GF-D8 (cell line): ENCODE measurements at places on chromosomes 16 and 17.

DNA sequence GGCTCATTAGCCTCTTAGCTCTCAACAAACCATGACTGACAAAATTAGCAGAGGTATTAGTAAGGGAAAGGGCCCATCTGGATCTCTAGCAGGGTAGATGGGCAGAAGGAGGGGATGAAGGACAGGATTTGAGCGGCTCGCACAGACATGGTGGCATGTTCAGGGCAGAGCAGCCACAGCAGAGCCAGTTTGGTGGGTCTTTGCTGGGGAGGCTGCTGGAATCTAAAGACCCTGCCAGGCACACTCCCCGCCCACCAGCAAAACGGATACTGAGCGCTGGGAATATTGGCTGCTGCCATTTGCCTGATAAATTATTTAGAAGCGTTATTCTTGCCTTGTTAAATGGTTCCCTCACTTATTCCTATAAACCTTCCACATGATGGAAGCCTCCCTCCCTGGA, 20.7 kb upstream of the NAT9 start:
- no peak for DNase-seq

GRCh38 chr17:31492880-31493655, 101.6 kb downstream of the RAB11FIP4 start:
- DNase-seq = peak; percentile 28

- DNase-seq = no peak
Observed at GRCh38 chr17:50893183-50893993, 27.2 kb upstream of the TOB1 start.

GRCh38 chr16:47578573-47578972, 117.4 kb downstream of the PHKB start:
- no peak for DNase-seq

GRCh38 chr17:53543472-53543871, 279.3 kb upstream of the KIF2B start:
- DNase-seq = no peak

GRCh38 chr16:16141784-16142396, 81.4 kb downstream of the ABCC6 start:
- DNase-seq = no peak

DNA sequence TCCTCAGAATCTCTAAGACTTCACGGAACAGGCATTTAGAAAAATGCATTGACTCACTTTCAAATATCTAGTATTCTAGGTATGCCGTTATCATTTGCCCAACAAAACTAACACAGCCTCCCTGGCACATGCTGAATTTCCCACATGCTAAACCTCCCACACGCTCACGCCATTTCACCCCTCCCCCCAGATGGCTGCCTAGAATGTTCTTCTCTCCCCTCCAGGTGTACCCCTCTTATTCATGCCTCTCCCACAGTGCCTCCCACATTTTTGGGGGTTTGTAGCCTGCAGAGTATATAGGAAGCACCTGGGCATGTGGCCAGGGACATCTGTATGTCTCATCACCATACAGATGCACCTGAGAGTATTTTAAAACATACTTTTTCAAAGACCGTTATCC, 38.2 kb upstream of the ICAM2 start:
- no peak for DNase-seq

DNA sequence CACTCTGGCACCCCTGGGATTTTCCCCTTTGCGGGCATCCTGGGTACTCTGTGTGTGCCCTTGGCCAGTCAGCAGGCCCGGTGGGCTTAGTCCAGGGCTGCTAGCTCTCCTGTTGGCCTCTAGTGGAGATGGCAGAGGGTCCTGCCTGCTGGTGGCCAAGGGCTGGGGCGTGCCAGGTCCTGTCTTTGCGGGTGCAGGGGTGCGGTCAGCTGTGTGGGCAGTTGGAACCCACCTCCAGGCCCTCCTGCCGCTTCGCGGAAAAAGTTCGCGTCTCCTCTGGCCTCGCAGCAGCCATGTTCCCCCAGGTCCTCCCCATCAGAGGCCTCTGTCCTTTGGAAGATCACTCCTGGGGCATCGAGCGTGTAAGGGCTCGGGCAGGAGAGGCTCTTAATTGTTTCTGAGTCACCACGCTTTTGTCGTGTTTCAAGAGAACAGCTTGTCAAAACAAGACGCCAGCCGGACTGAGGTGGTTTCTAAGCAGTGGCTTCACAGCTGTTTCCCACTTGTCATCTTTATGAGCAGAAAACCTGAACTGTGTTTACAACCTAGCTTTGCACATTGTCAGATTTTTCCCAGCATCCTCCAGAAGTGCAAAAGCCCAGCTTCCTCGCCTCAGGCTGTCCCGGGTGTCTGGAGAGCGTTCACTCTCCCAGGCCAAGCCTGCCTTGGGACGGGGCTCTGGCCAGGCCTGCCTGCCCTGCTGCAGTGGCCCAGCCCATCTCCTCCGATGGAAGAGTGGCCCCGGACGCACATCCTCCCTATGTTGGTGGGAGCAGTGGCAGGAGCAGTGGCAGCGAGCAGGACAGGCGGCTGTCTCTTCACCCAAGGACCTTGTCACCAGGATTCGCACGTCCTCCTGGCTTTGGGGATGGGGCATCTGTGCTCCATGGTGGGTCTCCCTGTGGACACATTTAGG, 5.0 kb upstream of the DNASE1L2 start:
- no peak for DNase-seq

DNA sequence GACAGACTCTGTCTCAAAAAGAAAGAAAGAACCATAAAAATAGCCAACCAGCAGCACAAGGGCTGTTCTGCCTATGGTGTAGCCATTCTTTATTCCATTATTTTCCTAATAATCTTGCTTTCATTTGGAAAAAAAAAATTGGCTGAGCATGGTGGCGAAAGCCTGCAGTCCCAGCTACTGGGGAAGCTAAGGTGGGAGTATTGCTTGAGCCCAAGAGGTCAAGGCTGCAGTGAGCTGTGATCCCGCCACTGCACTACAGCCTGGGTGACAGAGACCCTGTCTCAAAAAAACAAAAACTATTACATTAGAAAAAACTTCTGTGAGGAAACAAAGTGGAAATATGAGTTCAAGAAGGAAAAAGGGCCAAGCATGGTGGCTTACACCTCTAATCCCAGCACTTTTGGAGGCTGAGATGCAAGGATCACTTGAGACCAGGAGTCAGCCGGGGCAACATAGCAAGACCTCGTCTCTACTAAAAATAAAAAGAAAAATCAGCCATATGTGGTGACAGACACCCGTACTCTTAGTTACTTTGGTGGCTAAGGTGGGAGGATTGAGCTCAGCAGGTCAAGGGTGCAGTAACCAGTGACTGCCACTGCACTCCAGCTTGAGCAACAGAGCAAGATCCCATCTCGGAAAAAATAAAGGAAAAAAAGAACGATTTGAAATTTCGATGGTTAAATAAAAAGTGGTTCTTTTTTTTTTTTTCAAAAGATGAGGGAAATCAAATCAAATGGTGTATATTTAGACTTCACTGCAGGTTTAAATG, 2.5 kb downstream of the DCAKD start:
- no peak for DNase-seq

DNA sequence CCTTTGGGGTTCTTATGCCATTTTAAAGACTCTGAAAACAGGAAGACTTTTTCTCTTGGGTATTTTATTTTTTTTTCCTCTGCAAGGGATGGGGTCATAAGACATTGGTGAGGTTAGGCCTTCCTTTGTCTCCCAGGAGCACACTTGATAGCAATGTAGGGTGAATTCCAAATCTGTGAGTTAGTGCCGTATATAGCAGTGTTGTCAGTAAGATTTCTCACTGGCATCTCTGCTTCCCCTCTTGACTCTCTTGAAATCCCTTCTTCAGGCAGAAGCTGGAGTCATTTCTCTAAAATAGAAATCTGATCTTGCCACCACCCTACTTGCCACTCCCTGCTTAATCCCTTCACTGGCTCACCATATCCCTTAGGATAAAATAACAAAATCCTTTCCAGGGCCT, 529.7 kb downstream of the WWOX start:
- no peak for DNase-seq

GRCh38 chr17:17729620-17730249, 48.5 kb downstream of the RAI1 start:
- DNase-seq = no peak

- no peak for DNase-seq
Observed at GRCh38 chr17:2374549-2375285, 26.1 kb downstream of the MNT start.

- no peak for DNase-seq
Observed at GRCh38 chr17:15914400-15915170, 30.3 kb upstream of the ADORA2B start.

GRCh38 chr16:87156195-87156594, 161.0 kb downstream of the C16orf95 start:
- no peak for DNase-seq

GRCh38 chr16:3861808-3862451, 18.6 kb downstream of the CREBBP start:
- no peak for DNase-seq

GRCh38 chr17:78575340-78575739, 1.9 kb downstream of the DNAH17 start:
- no peak for DNase-seq
